ENCODE measurements at places on chromosomes 13 and 19. TPM values are rescaled to one million over a fixed set of nuclear protein-coding genes. Genes with fewer than 3 reads are reported as not detected.

DNA sequence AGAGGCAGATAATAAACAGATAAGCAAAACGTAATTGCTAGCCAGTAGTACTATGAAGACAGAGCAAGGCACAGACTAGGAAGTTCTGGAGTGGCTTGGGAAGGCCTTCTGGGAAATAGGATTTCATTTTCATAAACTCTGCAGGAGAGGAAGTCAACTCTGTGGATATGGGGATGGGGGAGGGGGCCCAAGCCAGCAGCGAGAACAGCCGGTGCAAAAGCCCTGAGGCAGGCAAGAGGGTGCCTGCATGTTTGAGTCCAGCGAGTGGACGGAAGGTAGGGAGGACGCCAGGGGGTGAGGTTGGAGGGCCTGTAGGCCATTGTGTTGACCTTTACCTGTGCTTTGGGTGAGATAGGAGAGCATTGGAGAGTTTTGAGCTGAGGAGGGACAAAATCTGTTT lies 9.0 kb upstream of the ASF1B start:
- H3K4me1 ChIP-seq = peaks cover 21% of the 10 kb centered on the region
- no peaks in the 10 kb centered on the region for H3K27me3 ChIP-seq
- no peak overlapping the region for H3K27ac ChIP-seq

DNA sequence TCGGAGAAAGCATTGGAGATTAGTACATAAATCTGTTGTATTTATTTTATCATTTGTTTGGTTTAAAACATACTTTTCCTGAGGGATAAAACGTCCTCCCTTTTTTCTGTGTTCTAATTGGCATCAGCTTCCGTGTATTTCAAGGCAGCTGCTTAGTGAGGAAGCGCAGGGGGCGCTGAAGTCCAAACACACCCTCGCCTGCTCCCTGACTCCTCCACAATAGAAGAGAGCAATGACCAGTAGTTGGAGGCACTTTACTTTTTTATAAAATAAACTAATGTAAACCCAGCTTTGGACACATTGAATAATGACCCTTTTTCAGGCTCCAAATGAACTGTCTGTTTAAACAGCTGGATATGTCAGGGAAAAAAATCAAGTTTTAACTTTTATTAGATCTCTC lies 79.9 kb downstream of the RNASEH2B start:
- no peak overlapping the region for H3K4me3 ChIP-seq
- peaks cover 3% of the 10 kb centered on the region for H3K36me3 ChIP-seq
- no peak for DNase-seq
- peaks cover 25% of the 10 kb centered on the region for H3K4me1 ChIP-seq
- H3K27ac ChIP-seq = no peak overlapping the region

DNA sequence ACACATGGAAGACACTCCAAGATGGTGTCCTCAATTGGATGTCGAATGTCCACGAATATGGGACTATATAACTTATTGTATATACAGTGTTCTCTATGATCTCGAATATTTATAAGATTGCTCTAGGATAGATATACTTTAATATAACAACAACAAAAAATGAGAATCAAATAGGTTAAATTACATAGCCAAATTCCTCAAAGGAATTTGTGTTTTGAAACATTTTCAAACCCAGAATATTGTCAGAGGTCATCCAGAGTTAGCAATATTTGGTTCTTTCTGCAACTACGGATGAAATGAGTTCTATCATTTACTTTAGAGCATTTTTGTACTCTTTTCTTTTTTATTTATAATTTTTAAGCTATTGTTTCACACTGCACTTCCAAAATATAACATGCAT lies 857.8 kb downstream of the GPC5 start:
- DNase-seq = no peak
- H3K4me3 ChIP-seq = no peak overlapping the region
- no peaks in the 10 kb centered on the region for H3K27me3 ChIP-seq
- no peaks in the 10 kb centered on the region for H3K36me3 ChIP-seq
- H3K4me1 ChIP-seq = no peaks in the 10 kb centered on the region
- no peak overlapping the region for H3K27ac ChIP-seq

DNA sequence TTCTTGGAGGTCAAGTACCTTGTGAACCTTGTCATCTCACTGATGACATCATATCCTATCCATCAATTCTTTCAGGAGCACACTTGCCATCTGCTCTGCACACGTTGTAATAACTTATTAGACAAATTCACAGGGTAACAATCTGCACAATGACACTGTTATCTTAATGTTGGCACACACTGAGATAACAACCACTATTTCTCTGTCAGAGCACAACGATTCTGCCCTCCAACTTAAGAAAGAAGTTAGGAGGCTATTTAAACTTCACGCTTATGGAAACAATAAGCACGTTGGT lies 351.3 kb downstream of the DACH1 start:
- H3K4me1 ChIP-seq = no peaks in the 10 kb centered on the region
- H3K27ac ChIP-seq = no peak overlapping the region
- H3K4me3 ChIP-seq = no peak overlapping the region
- H3K36me3 ChIP-seq = no peaks in the 10 kb centered on the region
- no peak for DNase-seq
- H3K27me3 ChIP-seq = no peaks in the 10 kb centered on the region

ATF5 gene
- 13.7 TPM for total RNA-seq

DNA sequence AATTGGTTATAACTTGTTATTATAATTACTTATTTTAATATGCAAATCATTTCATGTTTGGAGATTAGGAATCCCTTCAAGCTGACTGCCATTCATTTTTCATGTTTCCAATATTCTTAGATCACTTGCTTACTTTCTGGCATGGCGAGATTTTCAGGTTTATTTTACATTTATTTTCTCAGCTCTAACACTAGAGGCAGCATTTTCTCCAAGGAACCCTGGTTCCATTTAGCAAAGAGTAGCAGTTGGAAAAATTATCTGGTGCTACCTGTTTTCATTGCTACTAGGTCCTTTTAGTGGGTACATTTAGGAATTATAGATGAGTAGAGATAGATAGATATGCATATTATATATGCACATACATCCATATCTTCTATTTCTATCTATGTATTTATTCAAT lies 90.9 kb upstream of the TRPC4 start:
- no peaks in the 10 kb centered on the region for H3K4me1 ChIP-seq
- no peaks in the 10 kb centered on the region for H3K36me3 ChIP-seq
- H3K27ac ChIP-seq = no peak overlapping the region
- no peak overlapping the region for H3K4me3 ChIP-seq

OXGR1 gene
- total RNA-seq = not detected

LRRC63 gene
- total RNA-seq = 1.5 TPM

- no peaks in the 10 kb centered on the region for H3K4me1 ChIP-seq
- H3K4me3 ChIP-seq = no peak overlapping the region
- H3K36me3 ChIP-seq = peaks cover 3% of the 10 kb centered on the region
- H3K27me3 ChIP-seq = peaks cover 26% of the 10 kb centered on the region
- DNase-seq = no peak
- H3K27ac ChIP-seq = no peak overlapping the region
These were observed 8.9 kb downstream of the HAS1 start for GRCh38 chr19:51714848-51715247.

DNA sequence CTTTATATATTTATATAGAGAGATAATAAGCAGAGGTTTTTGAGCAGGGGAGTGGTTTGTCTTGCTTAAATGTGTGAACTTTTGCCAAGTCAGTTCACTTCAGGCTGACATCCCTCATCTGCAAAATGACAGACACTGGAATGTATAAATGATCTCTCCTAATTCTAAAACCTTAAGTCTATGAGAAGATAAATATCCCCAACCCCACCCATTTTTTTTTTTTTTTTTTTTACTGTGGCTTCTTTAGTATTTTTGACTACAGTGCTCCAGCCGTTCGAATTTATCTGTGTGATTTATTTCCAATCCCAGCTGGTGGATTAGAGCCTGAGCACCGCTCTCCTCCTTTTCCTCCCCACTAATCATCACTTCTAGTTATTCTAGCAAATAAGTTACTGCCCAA lies 234.8 kb downstream of the DACH1 start:
- DNase-seq = no peak
- no peaks in the 10 kb centered on the region for H3K27me3 ChIP-seq
- H3K36me3 ChIP-seq = no peaks in the 10 kb centered on the region
- no peak overlapping the region for H3K4me3 ChIP-seq
- H3K27ac ChIP-seq = no peak overlapping the region

DNA sequence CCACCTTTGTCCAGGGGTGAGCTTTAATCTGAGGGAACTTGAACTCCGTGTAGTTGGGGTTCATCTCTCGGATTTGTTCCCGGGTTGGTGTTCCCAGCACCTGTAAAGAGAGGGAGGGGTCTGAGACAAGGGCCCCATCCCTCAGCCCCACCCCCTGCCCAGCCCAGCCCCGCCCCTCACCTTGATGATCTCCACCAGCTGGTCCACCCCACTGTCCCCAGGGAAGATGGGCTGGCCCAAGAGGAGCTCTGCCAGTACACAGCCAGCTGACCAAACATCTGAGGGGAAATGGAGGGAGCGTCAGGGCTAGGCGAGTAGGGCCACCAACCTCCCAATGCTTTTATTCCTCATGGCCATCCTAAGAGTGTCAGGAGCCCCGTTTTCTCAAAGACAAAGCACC lies 9.3 kb downstream of the GSK3A start:
- H3K27me3 ChIP-seq = no peaks in the 10 kb centered on the region
- no peak overlapping the region for H3K27ac ChIP-seq
- peaks cover 47% of the 10 kb centered on the region for H3K36me3 ChIP-seq
- DNase-seq = no peak
- peaks cover 5% of the 10 kb centered on the region for H3K4me1 ChIP-seq
- H3K4me3 ChIP-seq = no peak overlapping the region

ZNF813 gene
- total RNA-seq = 5.5 TPM

DNA sequence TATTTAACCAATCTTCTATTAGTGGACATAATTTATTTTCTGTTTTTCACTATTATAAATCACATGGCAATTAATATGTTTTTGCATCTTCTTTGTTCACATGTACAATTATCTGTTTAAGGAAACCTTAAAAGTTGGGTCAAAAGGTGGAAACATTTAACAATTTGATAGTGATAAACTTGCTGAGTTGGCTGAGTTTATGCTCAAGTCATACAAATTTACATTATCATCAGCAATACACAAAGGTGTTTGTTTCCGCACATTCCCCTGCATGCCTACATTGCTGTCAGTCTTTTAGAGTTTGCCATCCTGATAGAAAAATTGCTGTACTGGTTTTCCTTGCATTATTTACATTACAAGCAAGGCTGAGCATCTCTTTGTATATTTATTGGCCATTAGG lies 139.5 kb downstream of the KCNRG start:
- no peak overlapping the region for H3K4me3 ChIP-seq
- peaks cover 32% of the 10 kb centered on the region for H3K27me3 ChIP-seq
- peaks cover 1% of the 10 kb centered on the region for H3K36me3 ChIP-seq
- no peak for DNase-seq
- peaks cover 24% of the 10 kb centered on the region for H3K4me1 ChIP-seq

KCNRG gene
- total RNA-seq = not detected

DNA sequence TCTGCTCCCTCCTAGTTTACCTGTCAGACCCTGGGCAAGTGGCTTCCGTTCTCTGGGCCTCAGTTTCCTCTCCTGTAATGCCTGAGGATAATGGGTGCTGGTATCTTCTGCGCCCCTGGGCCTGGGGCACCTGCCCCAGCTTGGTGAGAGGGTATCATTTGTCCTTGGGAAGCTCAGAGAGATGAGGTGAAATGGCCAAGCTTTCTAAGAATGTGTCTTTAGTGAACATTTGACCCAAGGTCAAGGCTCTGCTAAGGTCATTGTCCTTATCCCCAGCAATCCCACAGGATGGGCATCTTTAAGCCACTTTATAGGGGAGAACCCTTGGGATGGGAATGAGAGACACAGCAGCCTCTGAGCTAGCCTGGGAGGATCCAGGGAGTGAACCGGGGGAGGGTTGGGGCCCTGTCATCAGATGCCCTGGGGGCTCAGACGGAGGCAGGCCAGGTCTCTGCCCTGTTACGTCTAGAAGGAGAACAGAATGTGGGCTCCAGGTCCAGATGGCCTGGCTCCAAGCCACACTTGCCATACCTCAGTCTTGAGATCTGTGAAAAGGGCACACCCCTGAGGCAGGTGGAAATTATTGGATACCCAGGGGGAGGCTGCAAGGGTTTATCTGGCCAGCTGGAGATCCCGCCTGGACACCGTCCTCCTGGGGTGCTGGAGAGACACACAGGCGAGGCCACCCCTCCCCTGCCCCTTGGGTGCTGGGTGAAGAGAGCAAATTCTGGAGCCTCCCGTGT lies 1.1 kb upstream of the NFIC start:
- H3K27me3 ChIP-seq = peaks cover 21% of the 10 kb centered on the region
- H3K4me3 ChIP-seq = no peak overlapping the region

TMEM255B gene
- total RNA-seq = 0.87 TPM

ATXN8OS gene
- total RNA-seq = not detected

DNA sequence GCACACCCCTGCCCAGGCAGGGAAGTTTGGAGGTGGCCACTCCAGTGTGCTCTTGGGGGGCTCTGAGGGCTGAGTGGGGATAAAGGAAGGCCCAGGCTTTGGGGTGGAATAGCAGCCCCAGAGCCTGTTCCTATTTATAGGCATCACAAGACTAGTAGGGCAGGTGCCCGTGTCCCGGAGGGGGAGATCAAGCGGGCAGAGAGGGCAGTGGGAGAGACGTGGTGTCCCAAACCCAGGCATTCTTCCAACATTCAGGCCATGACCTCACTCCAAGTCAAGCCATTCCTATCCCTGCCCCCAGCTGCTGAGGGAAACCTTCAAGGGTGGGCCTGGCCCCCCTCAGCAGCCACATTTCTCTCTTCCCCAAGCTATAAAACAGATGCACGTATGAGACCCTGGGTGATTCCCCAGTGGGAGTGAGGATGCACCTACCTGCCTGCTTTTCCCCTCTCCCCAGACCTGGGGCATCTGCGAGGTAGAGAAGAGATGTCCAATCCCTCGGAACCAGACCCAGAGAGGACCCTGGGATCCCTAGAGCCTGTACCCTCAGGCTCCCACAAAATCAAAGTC lies 3.9 kb downstream of the WIZ start:
- H3K36me3 ChIP-seq = peaks cover 2% of the 10 kb centered on the region
- peaks cover 7% of the 10 kb centered on the region for H3K4me1 ChIP-seq
- H3K27ac ChIP-seq = no peak overlapping the region
- H3K4me3 ChIP-seq = no peak overlapping the region
- H3K27me3 ChIP-seq = no peaks in the 10 kb centered on the region

DNA sequence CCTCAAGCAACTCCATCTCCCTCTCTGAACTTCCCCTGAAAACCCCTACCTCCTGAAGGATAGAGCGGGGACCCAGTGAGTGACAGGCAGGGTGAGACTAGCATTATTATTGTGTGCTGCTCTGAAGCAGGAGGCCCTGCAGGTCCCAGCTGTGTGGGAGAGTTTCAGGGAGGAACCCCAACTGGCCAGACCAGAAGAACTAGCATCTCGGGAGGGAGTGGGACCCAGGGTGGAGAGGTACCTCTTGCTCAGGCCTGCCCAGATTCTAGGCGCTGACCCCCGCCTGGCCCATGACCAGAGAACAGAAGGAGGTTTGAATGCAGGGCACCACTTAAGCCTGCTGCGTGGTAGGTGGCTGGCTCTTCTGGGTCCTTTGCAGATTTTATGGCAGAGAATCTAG lies 5.7 kb upstream of the LYPD3 start:
- peaks cover 22% of the 10 kb centered on the region for H3K4me1 ChIP-seq
- H3K27ac ChIP-seq = no peak overlapping the region
- no peak overlapping the region for H3K4me3 ChIP-seq
- no peak for DNase-seq
- no peaks in the 10 kb centered on the region for H3K27me3 ChIP-seq

URAD gene
- not detected for total RNA-seq

Data from activated CD8-positive, alpha-beta memory T cell treated with anti-CD3 and anti-CD28 coated beads, Interleukin-2, amount 10 ng/mL, durations not matched to agents 7 days and 5 days (primary cell).